ENCODE measurements at places on chromosomes 5 and 9.

DNA sequence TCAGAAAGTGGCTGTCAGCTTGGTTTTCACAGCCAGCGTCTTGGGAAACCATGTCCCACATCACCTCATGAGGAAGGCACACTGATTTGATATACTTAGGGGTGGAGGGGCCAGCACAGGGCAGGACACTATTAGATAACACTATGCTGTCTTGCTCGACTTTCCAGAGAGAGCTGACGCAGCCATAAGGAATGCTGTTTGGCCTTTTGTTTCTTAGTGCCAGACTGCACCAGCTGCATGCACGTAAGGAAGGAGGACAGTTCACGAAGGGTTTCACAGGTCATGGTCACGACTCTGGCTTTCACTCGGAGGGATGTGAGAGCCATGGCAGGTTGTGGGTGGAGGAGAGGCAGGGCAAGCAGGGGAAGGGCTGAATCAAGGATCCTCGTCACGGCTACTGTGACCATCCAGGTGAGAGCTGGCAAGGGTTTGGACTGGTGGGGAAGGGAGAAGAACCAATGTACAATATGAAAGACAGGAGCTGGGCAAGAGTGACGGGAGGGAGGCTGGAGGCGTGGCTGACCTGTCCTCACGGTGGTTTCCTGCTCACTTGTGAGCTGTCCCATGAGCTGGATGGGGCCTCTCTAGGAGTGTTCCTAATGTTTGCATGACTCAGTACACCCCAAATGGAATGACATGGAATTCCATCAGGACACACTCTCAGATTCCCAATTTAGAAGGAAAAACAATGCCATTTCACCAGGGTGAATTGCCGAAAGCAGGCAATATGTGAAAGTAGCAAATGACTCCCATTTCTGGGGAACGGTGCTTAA lies 61.7 kb downstream of the OTULIN start:
- no peak for DNase-seq

- DNase-seq: peak; percentile 76
Measured at GRCh38 chr9:129597355-129598088, 23.4 kb downstream of the C9orf50 start.

- no peak for DNase-seq
Measured at GRCh38 chr5:110179321-110179720, 489.6 kb downstream of the MAN2A1 start.

DNA sequence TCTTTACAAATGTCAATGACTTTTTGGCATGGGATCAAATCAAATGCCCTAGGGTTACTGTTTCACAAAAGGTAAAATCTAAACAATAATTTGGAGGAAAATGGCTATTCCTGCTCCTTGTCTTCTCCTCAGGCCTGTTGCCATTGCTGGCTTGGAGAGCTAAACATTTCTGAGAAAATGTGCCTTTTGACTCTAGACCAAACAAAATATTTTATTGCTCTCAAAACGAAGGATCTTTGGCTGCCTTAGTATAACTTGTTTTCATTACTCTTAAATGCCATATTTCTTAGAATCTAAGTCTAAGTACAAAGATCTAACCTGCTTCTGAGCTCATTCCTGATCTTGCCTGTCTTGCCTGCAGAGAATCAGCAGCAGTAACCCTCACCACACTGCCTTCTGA lies 116.6 kb downstream of the MUSK start:
- DNase-seq: no peak

DNA sequence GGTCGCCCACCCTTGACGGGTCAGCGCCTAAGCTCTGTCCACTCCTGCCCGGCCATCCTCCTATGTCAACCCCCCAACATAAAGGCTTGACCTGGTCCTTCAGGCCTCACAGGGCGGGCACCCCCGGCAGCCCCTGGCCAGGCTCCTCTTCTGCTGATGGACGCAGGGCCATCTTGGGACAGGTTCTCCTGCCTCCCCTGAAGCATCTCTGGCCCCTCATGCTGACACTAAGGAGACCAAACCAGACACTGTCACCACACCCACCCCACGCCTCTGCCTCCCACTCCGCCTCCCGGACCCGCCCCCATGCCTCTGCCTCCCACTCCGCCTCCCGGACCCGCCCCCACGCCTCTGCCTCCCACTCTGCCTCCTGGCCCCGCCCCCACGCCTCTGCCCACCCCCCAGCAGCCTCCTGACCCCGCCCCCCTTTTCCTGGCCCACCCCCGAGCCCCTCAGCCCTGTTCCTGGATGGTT lies 6.8 kb downstream of the OBP2A start:
- DNase-seq: no peak

- no peak for DNase-seq
Measured at GRCh38 chr5:54113060-54113459, 197.3 kb downstream of the ARL15 start.

GRCh38 chr9:14309403-14309802 lies 4.5 kb downstream of the NFIB start:
- DNase-seq: no peak

DNA sequence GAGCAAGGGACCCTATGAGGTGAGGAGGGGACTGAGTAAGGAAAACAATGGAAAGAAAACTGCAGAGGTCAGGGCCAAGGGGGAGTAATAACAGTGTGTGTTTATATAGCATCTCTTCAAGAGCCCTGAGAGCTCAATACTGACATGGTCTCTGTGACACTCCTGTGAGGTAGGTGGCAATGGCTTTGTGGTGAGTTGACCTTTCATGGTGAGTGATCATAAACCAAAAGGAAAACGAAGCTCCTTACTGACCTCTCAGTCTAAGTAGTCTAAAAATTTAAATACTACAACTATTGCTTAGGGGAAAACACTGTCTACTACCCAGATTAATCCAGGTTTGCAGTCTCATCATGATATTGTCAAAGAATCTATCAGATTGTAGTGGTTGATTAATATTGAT lies 130.9 kb downstream of the SNCAIP start:
- no peak for DNase-seq

GRCh38 chr9:117354244-117354847 lies 60.5 kb downstream of the ASTN2 start:
- DNase-seq: no peak

DNA sequence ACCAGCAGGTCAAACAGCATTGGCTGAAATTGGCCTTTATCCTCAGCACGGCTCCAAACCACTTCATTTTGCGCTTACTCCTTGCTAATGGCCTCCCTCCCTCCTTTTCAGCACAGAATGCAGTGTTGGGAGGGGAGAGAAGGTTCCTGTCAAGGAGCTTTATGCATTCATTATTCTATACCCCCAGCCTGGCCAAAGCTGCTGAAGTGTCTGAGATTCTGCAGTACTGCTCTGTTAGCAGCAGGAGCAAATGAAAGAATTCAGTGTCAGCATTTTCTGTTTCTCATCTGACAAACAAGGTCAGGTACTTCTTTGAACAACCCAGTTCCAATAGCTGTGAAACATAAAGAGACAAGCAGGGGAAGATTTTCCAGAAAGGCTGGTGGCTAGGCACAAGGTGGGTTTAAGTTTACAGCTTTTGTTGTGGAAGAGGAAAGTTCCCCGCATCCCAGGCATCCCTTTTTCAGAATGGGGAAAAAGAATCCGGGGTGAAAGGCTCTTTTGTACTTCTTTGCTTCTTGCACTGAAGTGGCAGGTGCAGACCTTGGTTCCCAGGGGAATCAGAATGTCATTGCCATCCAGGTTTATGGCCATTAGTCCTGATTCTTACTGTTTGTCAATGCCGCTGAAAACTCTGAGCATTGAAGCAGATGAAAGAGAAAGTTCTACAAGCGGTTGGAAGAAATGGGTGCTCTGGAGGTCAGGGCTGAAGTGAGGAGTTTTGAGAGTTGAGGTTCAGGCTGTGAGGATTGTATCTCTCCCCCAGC lies 109.3 kb upstream of the APC start:
- DNase-seq: no peak

DNA sequence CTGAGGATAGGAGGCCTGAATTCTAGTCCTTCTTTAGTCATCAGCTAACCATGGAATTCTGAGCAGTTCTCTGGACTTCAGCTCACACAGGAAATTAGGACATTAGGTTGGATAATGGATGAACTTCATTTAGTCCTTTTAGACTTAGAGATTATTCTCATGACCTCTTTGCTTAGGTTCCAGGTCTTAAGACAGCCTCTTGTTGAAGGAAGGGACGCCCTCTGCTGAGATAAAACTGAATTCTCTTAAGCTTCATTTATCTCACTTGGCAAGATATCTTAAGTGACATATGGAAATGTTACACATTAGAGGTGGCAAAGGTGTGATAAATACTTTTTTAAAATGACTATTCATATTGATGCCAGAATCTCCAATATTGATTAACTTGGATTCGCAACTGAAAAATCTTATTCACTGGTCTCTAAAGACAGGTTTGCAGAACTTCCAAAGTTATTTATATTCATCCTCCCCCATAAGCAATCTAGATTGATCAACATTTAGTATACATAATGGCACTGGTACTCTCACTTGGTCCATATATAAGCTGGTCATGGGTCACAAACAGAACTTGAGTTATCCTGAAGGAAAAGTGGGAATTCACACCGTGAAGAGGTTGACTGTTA lies 16.9 kb upstream of the ZNF366 start:
- DNase-seq: no peak

DNA sequence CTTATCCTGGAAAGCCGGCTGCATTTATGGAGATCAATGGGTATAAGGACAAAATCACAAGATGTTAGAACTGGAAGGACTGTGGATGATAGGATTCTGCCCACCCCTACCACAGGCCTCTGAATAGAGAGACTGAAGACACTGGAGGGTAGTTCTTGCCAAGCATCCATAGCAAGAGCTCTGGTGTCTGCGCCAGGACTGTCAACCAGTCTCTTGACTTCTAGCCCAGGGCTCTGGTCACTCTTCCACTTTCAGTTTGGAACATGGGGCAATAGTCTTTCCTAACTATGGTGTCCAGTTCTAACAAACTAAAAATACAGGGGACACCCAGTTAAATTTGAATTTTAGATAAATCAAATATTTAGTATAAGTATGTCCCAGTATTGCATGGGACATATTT lies 23.4 kb downstream of the LARP1 start:
- no peak for DNase-seq

DNA sequence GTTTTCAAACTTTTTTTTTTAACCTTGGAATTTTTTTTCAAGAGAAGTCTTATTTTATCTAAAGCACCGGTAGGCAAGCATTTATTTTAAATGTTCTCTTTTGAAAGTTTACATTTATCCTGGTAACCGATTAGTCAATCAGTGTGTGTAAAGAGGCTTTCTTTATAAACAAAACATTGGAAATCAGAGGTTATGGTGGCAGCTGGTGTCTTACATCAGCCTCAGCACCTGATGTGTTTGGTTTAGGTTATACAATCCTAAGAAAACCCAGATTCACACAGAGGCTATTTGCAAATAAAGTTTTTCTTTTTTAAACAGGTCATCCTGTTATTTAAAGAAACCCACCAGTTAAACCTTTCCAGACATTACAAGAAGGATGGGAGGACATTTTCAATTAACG lies 173.3 kb upstream of the GDNF start:
- DNase-seq: no peak

DNA sequence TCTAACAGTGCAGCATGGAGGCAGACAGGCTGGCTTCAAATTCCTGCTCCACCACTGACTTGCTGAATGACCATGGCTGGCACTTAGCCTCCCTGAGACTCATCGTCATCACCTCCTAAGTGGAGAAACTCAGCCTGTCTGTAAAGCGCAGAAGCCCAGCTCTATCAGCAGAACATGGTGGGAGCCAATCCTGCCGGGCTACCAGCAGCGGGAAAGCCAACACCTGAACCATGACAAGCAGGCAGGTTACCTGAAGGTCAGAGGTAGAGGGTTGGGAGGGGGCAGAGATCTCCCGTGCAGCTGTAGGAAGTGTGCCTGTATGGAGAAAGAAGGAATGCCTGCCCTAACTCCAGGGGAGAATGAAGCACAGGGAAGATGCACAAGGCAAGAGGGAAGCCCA lies 72.6 kb upstream of the LRRTM2 start:
- no peak for DNase-seq

GRCh38 chr5:69502767-69503488 lies 10.3 kb downstream of the OCLN start:
- no peak for DNase-seq

- no peak for DNase-seq
Measured at GRCh38 chr9:86408121-86408520, 53.9 kb upstream of the TUT7 start.

- DNase-seq: no peak
Measured at GRCh38 chr5:158170060-158170459, 311.1 kb upstream of the CLINT1 start.

- DNase-seq: no peak
Measured at GRCh38 chr5:151570058-151570457, 21.1 kb downstream of the FAT2 start.

GRCh38 chr5:134507452-134507851 lies 18.0 kb upstream of the JADE2 start:
- no peak for DNase-seq

DNA sequence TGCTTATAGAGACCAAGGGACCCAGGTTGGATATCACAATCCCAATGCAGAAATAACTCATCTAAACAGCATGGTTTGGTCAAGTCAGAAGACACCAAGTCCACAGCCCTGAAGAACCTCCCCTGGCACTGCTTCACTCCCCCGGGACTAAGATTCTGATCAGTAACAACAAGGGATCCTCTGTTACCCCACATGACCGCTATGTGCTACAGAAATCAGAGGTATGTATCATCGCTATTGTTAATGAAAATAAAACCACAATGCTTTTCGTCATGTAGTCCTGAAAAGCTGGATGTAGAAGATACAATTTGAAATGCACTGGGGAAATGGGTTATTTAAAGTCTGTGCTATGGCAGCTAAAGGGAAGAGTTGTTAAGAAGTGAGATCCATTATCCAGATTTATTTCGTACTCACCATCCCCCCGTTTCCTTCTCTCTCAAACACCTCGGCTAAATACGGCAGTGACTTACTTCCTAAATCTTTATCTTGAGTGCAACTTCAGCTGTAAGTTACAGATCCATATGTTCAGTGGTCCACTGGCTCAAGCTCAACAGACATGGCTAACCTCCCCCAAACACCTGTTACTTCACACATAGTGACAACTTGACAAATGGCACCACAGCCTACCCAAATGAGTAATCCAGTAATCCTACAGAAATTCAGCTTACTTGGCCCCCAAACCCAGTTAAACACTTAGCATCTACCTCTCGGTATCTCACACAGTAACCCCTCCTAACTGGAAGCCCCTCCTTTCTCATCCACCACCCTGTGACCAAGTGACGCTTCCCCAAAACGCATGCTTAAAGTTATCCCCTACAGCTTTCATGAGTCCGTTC lies 129.2 kb downstream of the MYO10 start:
- no peak for DNase-seq

- no peak for DNase-seq
Measured at GRCh38 chr9:107018861-107019545, 156.0 kb downstream of the ZNF462 start.

GRCh38 chr9:37927601-37928551 lies 23.9 kb upstream of the SLC25A51 start:
- no peak for DNase-seq

DNA sequence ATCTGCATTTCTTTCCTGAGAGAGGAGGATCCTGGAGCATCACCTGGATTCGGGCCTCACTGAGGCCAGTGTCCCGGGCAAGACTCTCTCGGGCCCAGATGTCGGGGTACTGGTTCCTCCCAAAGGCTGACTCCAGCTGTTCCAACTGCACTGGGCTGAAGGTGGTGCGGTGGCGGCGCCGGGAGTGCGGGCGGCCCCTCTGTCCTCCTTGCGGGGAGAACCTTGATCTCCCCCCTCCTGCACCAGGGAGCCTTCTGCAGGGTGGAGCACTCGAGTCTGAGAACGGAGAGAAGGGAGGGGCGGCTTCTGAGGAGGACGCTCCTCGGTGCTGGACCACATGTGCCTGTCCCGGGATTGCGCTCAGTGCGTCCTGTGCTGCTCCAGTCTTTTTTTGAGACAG lies 2.0 kb downstream of the PROP1 start:
- no peak for DNase-seq

Measured in activated CD8-positive, alpha-beta memory T cell treated with anti-CD3 and anti-CD28 coated beads, Interleukin-2, amount 10 ng/mL, durations not matched to agents 7 days and 5 days (primary cell).